ENCODE measurements at places on chromosomes 5 and 9.

DNA sequence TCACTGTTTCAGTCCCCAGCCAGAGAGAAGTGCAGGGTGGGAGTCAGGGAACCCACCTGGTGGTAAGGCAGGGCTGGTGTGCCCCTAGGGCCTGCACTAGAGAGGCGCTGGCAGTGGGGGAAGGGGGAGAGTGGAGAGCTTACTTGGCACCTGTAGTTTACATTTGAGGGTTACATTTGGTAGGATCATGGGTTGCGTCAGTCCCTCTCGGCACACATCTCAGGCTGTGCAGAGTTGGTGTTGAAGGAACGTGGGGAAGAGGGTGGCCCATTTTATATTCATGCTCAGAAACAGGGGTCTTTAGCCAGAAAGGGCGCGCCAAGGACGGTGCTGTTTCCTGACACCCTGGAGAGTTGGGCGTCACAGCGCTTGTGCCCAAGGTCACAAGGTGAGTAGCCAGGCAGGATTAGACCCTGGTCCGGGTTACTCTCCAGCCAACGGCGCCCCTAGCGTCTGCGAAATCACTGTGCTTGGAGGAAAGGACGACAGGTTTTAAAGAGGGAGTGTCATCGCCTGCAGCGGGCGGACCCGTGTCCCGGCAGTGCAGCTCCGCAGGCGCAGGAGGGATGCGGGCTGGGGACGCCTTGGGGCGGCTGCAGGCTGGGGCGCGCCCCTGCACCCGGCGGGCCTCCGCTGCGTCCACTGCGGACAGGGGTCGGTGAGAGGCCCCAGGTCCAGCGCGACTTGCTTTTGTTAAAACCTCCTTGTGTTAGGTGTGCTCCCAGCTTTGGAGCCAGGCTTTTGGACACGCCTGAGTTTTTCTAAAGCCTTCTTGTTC lies 272.6 kb downstream of the FANCC start:
- DNase-seq: no peak

- no peak for DNase-seq
These were observed at the start of gene PCDHB4 for GRCh38 chr5:141121563-141121962. PCDHB4 (plus strand) TSS chr5:141121818; CDS start chr5:141121999, 181 bp downstream.

GRCh38 chr9:14733133-14733532 lies 10.6 kb upstream of the CER1 start:
- DNase-seq: no peak

DNA sequence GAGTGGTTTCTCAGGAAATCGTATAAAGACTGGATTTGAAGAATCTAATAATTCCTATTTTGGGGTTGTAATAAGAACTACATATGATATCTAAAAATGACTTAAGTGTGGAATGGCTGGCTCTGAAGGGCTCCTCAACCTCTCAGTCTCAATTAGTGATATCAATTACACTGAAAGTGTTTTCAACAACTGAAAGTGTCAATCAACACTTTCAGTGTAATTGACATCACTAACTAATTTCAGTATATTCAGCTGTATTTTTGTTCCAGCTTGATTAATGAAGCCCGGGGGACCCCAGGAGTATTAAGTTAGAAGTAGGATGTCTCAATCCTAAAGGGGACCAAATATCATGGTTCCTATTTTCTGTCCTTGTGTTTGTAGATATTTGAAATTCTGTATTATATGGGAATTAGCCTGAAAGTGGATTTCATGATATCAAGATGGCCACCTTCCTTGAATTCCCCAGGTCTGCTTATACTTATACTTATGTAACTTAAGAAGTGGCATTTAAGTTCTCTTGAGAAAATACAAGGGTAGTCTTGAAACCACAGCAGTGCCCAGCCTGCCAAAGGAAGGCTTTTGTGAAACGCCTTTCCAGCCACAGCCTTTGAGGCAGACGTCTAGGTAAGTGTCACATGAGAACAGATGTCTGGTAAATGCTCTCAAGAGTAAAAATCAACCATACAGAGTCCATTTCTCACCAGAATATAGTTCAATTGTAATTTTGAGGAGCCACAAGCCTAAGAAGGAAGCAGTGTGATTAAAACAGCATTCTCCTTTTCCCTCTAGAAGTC lies 4.6 kb downstream of the BASP1 start:
- no peak for DNase-seq

DNA sequence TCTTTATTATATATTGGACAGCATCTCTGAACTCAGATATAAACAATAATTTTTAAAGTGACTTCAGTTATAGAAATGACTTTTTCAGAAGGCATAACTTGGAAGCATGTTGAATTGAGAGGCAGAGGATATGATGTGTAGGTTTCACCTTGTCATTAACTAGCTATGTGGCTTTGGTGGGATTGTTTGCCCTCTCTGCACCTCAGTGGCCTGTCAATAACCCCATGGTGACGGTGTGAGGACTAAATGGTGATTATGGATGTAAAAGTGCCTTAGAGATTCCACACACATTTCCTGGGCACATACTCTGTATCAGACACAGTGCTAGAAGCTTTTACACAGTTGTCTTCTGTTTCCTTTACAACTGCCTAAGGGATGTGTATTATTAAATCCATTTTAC lies 234.9 kb upstream of the TRIM32 start:
- DNase-seq: no peak

GRCh38 chr5:90170261-90170660 lies 239.3 kb downstream of the CETN3 start:
- DNase-seq: no peak

DNA sequence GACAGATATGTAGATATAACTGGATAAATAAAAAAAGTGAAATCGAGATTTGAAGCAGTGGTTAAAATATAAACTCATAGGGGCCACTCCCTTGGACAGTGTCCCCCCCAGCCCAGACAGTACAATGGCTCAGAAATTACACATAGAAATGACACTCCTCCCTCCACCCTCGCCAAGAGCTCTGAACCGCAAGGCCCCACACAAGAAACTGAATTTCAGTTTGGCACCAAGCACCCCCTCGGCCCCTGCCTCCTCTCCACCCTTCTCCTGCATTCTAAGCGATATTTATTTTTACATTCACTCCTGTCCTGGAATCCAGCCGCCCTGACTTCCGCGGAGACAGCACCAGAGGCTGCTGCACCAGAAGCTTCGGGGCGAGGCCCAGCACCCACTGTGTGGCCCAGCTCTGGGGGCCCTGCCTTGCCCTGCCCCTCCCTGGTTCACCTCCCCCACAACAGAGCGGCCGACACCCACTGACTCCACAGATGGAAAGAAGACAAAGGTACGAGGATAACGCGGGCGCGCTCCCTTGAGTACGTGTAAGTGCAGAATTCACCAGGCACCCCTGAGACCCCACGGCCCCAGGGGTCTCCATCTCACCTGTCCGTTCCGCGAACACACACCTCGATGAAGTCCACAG lies 11.0 kb downstream of the STC2 start:
- DNase-seq: no peak

DNA sequence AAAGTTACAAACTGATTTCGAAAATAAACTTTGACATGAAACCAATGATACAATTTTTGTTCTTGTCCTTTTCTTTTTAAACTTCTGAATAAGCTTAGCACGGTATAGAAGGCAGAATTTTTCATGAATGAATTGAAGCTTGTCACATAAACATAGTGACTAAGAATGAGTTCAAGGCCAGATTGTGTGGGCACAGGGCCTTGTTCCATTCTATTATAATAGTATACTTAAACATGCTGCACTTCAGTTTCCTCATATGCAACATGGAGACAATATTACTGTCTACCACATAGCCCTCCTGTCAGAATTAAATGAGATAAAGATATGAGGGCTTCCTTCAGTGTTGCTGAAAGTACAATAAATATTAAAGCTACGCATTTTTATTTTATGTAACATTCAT lies 204.2 kb upstream of the HAPLN1 start:
- no peak for DNase-seq

DNA sequence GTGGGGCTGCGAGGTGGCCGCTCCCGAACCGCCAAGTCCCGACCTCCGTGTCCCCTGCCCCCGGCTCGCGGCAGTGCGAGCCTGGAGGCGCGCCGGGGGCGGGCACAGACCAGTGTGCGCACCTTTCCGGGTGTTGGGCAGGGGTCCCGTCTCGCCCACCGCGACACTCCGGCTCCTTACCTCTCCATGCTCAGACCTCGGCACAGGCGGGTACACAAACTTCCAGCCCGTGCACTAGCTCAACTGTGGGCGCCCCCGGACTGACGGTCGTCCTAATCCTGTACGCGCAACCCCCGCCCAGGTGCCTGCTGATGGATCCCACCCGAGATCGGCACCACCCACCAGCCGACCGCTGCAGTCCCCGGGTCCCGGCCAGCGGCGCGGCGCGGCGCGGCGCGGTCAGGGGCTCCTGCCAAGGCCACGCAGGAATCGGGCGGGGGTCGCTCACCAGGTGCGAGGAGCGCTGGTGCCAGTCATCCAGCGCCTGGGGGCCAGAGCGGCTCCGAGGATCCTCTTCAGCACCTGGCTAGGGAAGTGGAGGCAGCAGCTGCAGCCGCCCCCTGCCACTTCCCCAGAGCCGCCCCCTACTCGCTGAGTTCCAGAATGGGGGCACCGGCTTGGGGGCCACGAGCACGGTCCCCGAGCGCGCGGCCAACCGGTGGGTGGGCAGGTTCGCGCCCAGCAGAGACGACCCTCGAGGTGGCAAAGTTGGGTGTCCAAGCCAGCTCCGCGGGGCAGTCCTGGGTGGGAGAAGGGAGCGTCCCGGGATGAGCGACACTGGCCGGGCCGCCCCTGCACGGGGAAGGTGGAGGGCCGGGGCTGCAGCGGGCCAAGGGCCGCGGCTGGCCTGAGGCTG lies 511 bp downstream of the SEMA5A start:
- no peak for DNase-seq

DNA sequence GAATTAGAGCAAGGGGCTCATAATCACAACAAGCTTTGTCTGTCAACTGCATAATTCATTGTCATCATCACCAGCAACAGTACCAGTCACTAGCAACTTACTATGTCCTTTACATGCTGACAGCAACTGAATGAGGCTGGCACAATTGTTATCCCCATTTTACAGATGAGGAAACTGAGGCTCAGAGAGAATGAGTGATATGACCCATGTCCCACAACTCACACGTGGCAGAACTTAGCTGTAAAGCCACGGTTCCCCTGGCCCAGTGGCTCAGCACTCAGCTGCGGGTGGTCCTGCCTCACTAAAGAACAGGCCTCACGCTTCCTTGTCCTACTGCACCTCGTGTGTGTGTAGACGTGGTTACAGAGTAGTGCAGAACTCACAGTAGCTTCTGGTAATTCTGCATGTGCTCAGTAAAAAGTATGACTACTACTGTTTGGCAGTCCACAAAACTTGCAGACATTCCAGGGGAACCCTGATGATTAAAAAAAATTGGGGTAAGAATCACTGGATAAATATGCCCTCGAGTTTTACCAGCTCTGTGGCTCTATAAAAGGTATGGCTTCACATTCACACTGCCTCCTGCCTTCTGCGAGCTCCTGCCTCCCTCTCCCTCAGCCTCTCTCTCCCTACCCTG lies 30.2 kb downstream of the AFAP1L1 start:
- DNase-seq: no peak

GRCh38 chr9:123493627-123494026 lies 137.6 kb downstream of the CRB2 start:
- DNase-seq: no peak

GRCh38 chr9:29322240-29322639 lies 1749.0 kb upstream of the C9orf72 start:
- DNase-seq: no peak

- no peak for DNase-seq
These were observed 182.0 kb downstream of the GRIA1 start for GRCh38 chr5:153672347-153673090.

- no peak for DNase-seq
These were observed 47.5 kb downstream of the RAPGEF6 start for GRCh38 chr5:131587541-131587940.

DNA sequence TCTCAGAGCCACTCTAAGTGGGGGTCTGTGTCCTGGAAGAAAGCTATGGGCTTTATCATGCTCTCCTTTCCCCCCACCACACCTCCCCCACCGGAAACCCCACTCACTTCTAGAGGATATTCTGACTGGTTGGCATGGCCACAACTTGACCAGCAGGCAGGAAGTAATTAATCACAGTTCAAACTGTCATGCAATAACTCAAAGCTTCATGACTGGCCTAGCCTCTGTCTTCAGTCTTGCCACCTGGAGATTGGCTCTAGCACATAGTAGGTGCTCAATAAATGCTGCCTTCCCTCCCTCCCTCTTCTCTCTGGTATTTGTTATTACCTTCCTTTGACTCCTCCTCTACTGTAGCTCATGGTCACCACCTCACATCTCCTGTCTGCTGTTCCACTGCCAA lies 124.7 kb downstream of the GABBR2 start:
- no peak for DNase-seq

- no peak for DNase-seq
These were observed 293.6 kb downstream of the FER start for GRCh38 chr5:109041317-109041716.

GRCh38 chr5:123720955-123721354 lies 209.0 kb downstream of the CSNK1G3 start:
- no peak for DNase-seq

DNA sequence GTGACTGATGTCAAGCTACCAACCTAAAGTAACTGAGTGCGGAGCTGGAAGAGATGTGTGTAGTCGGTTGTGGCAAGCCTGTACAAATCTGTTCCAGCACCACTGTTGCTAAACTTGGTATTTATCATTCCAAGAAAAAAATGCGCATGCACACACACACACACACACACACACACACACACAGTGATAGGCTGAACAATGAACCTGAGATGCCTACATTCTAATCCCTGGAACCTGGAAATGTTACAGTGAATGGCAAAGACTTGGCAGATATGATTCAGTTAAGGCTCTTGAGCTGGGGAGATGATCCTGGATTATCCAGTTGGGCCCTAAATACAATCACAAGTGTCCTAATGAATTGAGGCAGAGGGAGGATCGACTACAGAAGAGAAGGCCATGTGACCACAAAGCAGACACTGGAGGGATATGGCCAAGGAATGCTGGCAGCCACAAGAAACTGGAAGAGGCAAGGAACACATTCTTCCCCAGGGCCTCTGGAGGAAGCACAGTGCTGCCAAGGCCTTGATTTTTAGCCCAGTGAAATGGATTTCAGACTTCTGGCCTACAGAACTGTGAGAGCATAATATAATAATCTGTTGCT lies 49.7 kb upstream of the LHFPL2 start:
- no peak for DNase-seq

GRCh38 chr5:151284392-151284967 lies 19.1 kb downstream of the SLC36A3 start:
- DNase-seq: no peak

- DNase-seq: no peak
These were observed 23.2 kb upstream of the PTGS1 start for GRCh38 chr9:122347348-122348287.

DNA sequence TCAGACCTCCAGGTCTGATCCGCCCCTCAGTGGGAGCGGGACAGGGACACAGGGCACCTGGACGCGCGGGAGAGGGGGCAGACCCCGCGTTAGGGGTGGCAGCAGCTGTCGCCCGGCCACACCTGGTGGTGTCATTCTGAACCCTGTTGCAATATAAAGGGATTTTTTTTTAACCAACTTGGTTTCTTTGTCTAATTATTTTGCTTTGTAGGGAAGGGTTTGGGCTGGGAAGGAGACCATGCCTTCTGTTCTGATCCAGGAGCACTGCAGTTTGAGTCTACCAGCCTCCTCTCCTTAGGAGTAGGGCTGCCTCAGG lies 10.9 kb upstream of the ASS1 start:
- DNase-seq: no peak
